ENCODE measurements at places on chromosomes 12 and 14.

DNA sequence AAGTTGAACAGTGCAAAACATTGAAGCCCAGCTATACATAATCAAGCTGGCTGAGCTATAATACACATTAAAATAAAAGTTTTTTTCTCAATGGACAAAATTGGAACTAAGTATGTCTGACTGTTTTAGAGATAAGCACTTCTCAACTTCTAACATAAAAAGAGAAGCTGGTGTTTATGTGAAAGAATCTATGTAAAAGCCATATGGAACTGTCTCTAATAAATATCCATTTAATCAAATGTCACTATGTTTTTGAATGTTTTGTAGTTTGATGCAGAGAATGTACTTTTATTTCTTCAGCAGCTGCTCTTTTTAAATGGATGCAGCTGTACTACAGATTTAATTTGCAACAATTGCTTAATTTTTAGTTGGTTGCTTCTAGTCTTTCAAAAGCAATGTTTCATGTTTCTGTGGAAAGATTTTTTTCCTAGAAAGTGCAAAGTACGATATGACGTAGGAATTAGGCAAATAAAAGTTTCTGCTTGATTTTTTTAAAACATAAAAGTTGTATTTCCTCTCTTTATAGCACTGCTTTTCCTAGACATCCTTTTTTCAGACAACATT lies 114.2 kb downstream of the PDE3A start:
- DNase-seq, result no peak

DNA sequence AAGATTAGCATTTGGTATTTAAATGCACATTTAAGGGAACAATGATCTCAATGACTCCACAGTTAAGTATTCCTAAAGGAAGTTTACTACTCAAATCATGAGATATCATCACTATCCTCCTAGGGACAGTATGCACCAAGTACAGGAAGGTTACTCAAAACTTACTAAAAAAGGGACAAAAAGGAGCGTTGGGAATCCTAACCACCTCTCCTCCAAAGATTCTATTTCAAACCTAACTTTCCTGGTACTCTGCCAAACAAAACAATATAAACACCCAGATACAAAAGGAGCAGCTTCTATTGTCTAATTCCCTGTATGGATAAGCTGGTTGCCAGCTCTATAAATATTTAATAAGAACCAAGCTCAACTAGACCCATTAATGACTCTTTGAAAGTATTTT lies 377.7 kb downstream of the NUAK1 start:
- DNase-seq, result no peak

- DNase-seq, result no peak
Measured at GRCh38 chr12:52907092-52907810, 2.4 kb upstream of the KRT8 start.

- no peak for DNase-seq
Measured at GRCh38 chr12:123951467-123951866, 21.2 kb downstream of the CCDC92 start.

DNA sequence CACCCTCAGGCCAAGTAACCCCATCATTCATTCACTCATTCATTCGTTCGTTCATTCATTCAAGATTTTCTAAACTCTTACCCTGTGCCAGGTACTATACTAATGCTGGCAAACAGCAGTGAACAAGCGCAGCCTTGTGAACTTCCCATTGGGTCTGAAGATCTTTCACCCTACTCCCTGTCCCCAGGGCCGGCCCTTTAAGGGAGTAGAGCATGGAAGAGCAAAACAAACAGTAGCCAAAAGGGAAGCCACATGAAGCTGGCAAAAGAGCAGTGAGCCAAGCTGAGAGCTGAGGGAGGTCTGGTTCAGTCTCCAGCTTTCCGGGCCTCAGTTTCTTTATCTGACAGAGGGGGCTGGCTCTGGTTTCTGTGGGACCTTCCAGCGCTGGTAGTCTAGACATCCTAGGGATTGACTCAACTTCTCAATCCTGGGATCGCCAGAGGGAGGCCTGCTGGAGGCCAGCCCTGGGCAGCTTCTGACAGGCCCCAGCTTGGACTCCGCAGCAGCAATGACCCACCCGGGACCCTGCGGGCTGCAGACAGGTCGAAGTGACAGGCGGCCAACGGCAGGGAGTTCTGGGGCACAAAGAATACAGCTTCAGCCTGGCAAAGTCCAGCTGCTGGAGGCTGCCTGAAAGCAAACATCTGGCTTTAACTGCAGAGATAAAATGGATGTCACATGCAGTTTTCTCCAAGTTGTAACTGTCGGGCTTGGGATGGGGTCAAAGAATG lies 27.1 kb downstream of the ACTN1 start:
- DNase-seq, result no peak

GRCh38 chr12:124769163-124769530 lies 94.5 kb downstream of the SCARB1 start:
- DNase-seq, result no peak

GRCh38 chr12:18431771-18432170 lies 170.5 kb downstream of the PIK3C2G start:
- DNase-seq, result no peak

DNA sequence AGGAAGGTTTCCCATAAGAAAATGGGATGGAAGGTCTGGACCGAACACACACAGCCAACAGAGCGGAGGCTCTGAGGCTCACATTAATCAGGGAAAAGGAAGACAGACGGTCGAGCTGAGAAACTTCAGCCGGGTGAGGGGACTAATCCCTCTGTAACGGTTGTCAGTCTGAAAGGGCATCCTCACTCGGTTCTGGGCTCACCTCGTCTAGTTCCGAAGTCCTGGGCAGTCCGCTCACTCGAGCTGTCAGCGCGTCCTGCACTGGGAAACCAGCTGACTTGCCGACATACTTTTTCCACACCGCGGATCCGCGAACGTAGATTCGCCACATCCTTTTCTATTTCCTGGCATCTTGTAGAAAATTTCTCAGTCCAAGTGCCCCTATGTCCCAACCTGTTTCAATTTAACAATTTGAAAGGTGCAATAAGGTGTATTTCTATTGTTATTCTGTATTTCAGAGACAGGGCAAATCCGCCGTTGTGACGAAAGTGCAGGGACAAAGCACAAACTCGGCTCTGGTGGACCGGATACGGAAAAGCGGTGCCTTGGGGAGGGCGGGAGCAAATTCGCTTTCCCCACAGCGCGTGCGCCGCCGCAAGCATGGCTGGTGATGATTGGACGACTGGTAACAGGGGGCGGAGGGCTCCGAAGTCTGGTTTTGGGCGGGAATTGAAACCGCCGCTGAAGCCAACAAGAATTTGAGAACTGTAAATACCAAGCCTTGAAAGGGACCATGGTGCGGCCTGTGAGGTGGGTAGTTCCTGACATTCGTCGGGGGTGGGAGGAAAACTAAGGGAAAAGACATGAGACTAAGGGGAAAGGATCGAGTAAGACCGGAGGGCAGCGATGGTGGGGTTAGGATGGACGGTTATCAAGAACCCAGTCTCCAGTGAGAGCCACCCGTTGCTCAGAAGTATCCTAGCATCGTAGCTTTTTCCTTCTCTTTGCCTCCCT lies at the start of gene RAD51AP1:
Gene RAD51AP1, plus strand, starts transcription at position 684 of the 954 bp plus-strand sequence. Its CDS starts 50 bp downstream, at position 734.
- peak; percentile 92 for DNase-seq

DNA sequence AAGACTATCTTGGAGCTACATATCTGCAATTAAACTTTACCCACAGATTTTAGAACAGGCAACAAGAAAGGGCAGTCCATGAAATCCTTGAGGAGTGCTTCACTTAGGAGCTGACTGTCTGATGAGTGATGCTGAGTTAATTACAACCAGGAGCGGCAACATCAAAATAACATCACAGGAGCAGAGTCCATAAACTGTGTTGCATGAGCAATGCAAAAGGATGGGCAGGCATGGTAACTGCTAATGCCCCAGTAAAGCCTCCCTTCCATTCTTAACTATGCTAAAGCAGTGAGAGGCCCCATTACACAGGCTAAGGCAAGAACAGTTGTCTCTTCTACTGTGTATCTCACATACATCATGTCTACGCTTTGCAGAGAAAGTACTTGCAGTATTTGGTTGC lies 156.6 kb downstream of the PAX9 start:
- no peak for DNase-seq

DNA sequence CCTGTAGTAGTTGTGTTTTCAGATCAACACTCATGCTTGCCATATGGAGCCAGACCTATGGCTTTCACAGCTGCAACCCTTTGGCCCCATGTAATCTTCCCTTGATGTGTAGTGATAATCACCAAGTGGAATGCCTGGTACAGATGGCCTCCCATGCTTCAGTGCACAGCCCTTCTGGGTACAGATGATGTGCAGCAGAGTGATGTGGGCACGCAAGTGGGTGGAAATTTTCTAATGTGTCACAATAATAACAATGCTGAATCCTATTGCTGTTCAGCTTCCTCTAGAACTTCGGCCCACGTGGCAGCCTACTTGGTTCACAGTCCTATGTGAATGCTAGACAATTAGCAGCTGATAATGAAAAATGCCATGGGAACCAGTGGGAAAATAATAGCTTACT lies 188.1 kb downstream of the SNAPC1 start:
- peak; percentile 11 for DNase-seq

GRCh38 chr12:2287589-2287988 lies 234.8 kb downstream of the CACNA1C start:
- no peak for DNase-seq

DNA sequence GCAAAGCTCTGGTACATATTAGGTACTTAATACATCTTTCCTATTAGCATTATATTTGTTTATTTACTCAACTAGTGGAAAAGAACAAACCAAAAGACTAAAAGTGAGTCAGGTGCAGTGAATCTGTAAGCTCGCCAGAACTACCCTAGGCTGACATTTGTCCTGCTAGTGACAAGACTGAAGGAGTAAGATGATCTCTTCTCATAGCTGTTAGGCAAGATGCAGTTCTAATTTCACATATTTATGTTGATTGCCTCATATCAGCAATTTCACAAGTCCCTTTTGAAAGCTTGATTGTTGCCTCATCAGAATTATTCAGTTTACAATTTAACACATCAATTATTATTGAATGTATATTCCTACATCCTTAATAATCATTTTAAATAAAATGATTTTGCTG lies 293.0 kb upstream of the NAV3 start:
- DNase-seq, result no peak

GRCh38 chr12:93743999-93744689 lies 67.0 kb downstream of the CRADD start:
- DNase-seq, result no peak

GRCh38 chr12:52156757-52157565 lies 34.9 kb downstream of the KRT80 start:
- peak; percentile 18 for DNase-seq

DNA sequence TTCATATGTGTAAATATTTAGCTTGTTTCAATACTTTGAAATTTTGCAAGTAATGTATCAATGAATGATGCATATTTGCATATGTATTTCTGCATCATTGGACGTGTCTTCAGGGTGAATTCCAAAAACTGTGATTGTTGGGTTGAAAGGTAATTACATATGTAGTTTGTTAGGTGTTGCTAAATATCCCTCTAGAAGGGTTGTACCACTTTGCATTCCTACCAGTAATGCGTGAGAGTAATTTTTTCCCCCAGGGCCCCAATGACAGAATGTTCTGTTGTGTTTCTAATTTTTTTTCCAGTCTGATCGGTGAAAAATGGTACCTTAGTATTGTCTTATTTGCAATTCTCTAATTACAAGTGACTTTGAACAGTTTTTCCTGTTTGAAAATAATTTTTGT lies 408.9 kb downstream of the NAV3 start:
- DNase-seq, result no peak

DNA sequence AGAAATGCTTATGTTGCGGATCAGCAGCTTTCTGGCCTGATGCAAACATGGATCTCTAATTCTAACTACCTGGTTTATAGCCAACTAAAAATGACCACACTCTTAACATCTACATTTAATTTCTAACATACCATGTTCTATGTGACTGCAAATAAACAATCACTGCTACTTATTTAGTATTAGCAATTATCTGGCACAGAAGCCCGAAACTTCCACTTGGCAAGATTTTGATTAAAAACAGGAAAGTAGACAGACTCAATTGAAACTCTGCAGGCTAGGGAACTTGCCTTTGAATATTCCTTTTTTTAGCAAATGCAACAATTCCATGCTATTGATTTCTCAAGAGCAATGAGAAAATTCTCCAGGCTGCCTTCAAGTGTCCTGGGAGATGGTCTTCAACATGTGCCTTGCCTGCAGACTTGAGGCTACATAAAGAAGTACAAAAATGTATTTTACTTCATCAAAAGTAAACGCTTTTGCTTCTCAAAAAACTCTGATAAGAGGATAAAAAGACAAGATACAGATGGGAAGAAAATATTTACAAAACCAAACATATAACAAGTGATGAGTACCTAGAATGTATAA lies 9.1 kb upstream of the TMCC3 start:
- DNase-seq, result no peak

GRCh38 chr12:40207551-40207950 lies 17.2 kb upstream of the LRRK2 start:
- DNase-seq, result no peak

GRCh38 chr14:105062048-105062433 lies 3.2 kb downstream of the GPR132 start:
- DNase-seq, result no peak

GRCh38 chr14:54567639-54568561 lies 972 bp downstream of the SAMD4A start:
- peak; percentile 28 for DNase-seq

GRCh38 chr12:8834230-8834629 lies 11.8 kb downstream of the A2ML1 start:
- no peak for DNase-seq

DNA sequence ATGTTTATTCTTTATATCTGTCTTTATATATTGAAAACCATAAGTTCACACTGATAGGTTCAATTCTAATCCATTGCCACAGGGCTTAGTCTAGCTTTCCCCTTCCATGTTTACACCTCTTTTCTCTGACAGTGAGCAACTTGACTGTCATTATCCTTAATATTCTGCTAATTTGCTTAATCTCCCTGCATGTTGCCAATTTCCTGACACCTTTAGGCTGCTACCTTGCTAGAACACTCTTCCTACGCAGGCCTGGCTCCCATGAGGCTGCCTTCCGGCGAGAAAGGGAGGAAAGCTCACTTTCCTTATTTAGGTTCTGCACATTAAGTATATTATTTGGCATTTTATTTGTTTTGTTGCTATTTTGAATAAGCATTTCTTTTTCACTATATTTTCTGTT lies 12.8 kb upstream of the FRS2 start:
- DNase-seq, result no peak

- DNase-seq, result no peak
Measured at GRCh38 chr14:104103061-104103445, 17.6 kb downstream of the ASPG start.

GRCh38 chr12:3684449-3685051 lies 68.4 kb downstream of the CRACR2A start:
- DNase-seq, result no peak

DNA sequence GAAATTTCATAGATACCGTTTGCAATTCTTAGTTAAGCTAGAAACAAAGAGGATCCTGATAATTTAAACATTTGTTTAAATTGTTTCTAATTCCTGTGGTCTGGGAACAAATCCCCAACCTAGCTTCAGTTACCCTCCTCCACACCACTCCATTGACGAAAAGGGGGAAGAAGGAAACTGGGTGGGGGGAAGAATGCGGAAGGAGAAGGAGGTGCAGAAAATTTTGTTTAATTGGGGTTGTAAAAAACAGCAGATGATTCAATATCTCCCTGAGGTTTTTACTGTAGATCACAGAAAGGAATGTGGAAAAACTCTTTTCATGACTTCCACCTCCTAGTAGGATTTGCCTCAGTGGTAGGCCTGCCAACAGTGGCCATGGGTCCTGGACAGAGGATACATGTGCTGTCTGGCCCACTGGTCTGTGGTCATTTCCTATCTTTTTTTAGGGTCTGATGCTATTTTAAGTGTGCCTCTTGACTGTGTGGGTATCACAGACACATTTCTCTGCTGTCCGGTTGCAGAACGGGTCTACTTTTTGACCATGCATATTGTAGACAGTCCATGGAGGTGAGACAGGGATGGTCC lies 122.9 kb upstream of the PCED1B start:
- no peak for DNase-seq

GRCh38 chr12:51793201-51793600 lies 55.3 kb downstream of the FIGNL2 start:
- no peak for DNase-seq

GRCh38 chr14:69613312-69614073 lies 2.1 kb downstream of the SUSD6 start:
- DNase-seq, result no peak

Measured in hippocampal formation (tissue), 2 donors.